ENCODE measurements at places on chromosomes 7 and 10.

- DNase-seq, result no peak
Measured at GRCh38 chr10:118590334-118590733, 5.1 kb downstream of the PRLHR start.

DNA sequence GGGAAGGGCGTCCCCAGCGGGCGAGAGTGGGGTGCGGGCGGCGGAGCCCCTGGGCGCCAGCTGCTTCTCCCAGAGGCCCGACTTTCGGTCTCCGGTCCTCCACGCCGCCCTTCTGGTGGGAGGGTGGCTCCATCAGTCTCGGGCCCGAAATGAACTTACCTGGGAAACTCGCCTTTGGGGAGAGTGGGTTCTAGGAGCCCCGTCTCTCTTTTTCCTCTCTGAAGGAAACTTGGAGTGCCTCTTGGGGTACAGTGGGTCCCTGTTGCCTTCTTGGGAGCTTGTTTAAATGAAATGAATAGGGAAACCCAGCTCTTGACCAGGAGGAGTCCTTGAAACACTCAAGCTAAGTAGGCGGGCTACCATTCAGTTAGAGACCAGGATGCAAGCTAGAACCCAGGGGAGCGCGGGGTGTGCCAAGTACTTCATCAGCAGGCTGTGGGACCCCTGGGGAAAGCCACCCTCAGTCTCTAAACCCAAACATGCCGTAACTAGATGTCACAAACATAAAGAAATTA, 1.3 kb downstream of the SLC26A4 start:
- no peak for DNase-seq

- no peak for DNase-seq
Measured at GRCh38 chr10:62062752-62063512, 161.4 kb downstream of the ARID5B start.

DNA sequence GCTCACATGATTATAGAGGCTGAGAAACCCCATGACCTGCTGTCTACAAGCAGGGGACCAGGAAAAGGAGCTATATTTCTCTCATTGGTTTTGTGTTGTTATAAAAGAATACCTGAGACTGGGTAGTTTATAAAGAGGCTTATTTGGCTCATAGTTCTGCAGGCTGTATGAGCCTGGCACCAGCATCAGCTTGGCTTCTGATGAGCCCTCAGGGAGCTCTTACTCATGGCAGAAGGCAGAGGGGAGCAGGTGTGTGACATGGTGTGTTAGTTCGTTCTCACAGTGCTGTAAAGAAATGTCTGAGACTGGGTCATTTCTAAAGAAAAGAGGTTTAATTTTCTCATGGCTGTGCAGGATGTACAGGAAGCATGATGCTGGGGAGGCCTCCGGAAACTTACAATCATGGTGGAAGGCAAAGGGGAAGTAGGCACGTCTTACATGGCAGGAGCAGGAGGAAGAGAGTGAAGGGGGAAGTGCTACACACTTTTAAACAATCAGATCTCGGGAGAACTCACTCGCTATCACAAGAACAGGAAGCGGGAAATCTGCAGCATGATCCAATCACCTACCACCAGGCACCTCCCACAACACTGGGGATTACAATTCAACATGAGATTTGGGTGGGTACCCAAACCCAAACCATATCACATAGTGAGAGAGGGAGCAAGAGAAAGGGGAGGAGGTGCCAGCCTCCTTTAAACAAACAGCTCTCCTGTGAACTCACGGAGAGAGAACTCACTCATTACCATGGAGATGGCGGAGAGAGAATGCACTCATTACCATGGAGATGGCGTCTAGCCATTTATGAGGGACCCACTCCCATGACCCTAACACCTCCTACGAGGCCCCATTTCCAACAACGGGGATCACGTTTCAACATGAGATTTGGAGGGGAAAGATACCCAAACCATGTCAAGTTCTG, 133.4 kb downstream of the JCAD start:
- DNase-seq, result no peak

- DNase-seq, result no peak
Measured at GRCh38 chr10:126240483-126240882, 147.8 kb downstream of the ADAM12 start.

GRCh38 chr10:6894405-6894804, 314.3 kb upstream of the PRKCQ start:
- DNase-seq, result no peak

DNA sequence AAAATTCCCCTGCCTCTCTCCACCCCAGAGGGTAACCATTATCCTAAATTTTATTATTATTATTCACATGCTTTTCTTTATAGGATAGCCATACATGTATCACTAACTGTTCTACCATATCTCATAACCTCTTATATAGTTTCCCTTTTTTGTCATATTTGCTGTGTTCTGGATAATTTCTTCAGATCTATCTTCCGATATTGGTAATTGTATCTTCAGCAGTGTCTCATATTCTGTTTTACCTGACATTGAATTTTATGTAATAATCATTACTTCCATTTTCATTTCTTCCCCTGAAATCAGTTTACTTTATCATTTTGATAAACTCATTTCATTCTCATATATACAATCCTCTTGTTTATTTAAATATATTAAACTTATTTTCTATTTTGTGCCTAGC, 273.5 kb downstream of the ADK start:
- DNase-seq, result no peak

DNA sequence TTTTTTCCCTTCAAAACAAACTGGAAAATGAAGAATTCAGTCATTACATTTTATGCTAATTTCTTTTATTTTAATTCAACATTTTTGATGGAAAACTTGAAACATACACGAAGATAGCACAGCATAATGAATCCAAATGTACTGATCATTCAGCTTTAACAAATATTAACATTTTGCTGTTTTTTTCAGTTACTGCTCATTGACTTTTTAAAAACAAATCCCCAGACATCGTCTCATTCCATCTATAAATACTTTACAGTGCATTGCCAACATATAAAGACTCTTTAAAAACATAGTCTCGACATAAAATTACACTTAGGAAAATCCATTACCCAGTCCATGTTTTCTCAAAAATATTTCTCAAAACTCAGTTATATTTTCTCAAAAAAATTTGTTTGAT, 452.3 kb downstream of the GALNT17 start:
- no peak for DNase-seq

DNA sequence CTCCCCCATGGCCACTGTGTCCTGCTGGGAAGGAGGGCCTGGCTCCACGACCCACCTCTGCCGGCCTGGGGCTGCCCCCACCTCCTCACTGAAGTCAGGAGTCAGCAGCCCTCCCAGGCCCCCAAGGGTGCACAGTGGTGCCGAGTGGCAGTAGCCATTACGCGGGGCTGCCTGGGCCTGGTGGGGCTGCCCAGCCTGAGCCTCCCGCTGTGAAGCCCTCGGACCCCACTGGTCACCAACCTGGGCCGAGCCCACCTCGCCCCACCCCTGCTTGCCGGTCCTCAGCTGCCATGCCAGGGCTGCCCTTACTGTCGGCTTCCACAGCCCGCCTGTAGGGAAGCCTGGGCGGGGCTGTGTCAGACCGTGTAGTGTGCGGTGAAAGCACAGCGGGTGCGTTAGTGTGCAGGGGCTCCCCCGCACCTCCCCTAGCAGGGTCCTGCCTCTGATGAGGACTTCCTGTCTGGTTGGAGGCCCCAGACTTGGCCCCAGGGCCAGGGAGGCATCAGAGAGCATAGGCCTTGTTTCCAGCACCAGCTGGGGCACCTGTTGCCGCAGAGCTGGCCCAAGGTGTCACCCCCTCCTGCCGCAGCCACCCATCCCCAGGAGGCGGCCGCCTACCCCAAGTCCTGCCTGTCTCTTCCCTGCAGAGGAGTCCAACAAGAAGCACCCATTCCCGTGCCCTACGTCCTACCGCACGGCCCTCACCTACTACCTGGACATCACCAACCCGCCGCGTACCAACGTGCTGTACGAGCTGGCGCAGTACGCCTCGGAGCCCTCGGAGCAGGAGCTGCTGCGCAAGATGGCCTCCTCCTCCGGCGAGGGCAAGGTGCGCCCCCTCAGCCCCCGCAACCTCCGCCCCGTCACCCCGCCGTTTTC, 10.0 kb downstream of the TMEM120A start:
- no peak for DNase-seq

DNA sequence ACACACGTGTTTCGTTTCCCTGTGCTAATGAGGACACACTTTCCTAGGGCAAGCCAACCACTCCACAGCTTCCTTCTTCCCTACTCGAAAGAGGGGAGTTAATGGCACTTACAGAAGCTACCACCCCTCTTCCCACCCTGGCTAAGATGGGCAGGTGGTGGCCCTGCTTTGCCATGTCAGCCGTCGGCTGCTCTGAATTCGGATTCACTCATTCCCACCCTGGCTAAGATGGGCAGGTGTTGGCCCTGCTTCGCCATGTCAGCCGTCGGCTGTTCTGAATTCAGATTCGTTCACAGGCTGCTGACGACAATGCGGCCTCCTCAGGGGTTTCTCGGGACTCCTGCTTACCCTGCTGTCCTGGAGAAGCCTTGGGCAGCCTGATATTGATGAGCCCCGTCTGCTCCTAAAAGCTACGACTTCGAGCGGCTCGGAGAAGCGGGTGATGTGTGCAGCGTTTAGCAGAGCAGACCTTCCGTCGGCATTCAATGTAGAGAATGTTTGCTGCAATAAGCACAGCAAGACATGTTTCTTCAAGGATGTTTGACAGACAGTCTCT, 56.2 kb upstream of the PPP2R2D start:
- DNase-seq, result no peak

DNA sequence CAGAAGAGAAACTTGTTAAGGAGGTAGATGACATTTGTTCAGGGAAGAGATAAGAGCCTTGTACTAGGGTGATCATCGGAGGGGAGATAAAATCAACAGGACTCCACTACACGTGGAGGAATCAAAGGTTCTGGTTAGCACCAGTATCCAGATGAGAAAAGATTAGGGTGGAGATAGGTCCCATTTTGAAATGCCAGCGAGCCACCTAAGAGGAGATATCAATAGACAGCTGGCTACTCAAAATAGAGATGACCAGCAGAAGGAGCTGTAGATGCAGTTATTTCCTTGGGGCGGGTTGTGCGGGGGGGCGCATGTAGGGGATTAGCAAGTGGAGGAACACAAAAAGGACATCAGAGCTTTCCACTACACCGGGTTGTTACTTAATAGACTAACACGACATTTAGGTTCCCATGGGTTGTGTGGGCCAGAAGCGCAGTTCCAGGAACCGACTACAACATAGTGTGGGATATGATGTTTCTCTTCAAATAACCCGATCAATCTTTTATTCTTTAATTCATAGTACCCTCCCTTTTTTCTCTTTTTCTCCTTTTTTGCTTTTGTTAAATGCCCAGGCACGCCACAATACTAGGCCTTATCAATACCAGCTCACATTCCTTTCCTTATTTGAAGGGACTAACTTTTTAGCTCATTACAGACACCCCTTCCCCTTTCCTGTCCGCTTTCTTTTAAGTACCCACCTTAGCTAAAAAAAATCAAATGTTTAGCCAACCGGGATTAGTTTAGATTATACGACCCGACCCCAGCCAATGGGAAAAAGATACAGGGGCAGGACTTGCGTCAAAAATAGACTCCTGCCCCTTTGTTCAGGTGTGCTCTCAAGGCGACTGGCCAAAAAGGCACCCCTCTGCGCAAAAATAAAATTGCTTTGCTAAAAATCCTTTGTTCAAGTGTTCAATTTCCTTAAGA, 2.0 kb upstream of the KIF11 start:
- peak; percentile 53 for DNase-seq

DNA sequence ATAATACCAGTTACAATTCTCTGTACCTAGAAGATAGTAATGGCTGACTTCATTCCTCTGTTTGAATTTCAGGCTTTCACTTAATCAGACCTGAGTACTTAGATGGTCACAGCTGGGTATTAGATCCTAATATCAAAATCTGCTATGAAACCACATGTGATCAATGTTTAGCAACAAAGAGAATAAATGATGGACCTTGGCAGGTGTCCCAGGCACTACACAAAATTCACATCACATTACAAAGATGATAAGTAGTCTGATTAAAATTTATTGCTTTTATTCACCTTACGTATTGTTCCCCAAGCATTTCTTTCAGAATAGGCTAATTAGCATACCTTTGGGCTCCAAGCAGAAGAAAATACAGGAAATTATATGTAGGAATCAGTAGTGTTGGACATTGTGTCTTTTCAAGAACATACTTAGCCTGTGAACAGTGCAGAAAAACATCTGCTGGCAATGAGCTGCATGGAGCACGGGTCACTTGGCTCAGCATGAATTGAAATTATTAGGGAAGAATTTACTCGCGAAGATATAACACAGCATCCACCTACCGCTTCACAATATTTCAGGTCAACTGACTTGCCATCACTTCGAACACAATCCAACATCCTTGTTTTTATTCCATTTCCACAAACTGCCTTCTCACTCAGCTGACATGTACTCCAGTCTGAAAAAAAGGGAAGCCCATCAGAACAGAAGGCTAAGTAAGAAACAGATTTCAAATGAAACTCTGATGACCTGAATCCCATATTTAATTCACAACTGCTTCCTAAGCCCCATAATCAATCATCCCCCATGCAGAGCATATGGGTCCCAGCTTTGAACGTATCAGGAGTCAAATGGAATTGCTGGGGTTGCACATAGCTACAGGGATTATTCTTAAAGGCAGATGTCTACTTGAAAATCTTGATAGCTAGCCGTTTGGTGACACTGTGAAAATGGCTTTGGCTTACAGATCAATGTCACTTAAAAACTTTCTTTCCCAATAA, 421.0 kb downstream of the THSD7A start:
- no peak for DNase-seq

DNA sequence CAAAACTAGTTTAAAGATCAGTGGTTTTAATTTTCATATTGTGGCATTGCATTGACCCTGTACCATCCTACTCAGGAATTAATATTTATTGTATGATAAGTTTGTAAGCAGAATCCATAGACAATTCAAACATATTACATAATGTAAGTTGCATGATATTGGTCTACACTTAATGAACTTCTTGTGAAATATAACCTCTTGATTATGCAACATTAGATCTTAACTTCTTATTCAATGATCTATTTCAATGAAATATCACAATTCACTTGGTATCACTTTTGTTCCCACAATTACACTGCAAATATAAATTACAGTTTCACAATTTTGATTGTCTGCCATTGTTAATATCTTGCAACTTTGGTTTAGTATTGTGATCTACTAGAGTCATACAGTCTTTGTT, 44.0 kb upstream of the TMEM229A start:
- DNase-seq, result no peak

DNA sequence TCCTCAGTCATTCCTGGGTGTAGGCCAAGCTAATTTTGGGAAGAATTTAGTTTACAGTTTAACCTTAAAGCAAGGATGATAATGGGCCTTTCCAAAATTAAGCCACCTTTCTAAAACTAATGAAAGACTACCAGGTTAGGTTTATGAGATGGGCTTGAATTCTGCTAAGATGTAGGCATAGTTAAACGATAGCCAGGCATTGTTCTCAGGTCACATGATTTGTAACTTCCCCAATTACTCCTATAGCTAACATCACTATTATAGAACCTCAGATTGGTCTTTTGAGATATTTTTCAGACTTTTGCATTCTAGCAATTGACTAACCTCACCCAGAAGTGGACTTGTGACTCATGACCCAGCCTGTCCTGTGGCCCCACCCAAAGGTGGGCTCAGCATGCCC, 7.0 kb upstream of the NUB1 start:
- no peak for DNase-seq

Measured in MM.1S (cell line).